ENCODE measurements at places on chromosomes 12 and 14.

DNA sequence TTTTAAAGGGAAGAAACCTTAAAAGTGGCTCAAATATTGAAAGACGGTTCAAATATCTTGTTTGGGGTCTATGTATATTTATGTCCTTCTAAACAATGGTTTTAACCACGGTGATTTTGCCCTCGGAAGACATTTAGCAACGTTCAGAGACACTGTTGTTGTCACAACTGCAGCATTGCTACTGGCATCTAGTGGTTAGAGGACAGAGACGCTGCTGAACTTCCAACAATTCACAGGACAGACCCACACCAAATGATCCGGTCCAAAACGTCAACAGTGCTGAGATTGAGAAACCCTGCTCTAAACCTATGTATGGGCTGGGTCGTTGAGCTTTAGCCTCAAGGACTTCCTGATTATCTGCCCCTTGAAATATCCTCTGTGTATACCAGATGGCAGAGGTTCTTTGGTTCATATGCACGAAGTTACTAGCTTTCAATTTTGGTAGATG, 1.7 kb downstream of the ANGEL1 start:
- DNase-seq, result peak; percentile 44

DNA sequence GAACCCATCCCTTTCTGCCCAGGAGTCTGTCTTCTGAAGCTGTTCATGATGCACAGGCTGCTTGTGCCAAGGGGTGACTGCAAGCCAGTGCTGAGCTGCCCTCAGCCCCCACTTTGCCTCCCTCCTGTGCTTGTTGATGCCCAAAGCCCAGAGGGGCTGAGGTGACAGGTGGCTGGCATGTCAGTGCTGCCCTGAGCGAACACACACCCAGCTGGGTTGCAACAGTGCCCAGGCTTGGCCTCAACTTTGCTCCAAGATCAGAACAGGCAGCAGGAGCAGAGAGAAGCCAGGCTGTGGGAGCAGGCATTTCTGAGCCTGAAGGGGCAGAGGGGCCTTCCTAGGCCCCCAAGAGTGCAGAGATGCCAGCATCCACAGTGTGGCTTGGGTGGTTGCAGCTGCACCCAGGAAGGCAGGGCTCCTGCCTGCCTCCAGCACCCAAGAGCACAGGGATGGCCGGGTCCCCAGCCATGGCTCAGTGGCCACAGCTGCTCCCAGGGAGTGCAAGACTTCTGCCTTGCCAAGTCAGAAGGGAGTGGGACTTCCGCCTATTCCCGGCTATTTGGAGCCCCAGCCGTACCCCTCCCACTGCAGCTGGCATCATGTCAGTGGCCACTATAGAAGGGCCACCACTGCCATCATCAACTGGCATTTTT, 83.1 kb downstream of the SLC16A7 start:
- no peak for DNase-seq

DNA sequence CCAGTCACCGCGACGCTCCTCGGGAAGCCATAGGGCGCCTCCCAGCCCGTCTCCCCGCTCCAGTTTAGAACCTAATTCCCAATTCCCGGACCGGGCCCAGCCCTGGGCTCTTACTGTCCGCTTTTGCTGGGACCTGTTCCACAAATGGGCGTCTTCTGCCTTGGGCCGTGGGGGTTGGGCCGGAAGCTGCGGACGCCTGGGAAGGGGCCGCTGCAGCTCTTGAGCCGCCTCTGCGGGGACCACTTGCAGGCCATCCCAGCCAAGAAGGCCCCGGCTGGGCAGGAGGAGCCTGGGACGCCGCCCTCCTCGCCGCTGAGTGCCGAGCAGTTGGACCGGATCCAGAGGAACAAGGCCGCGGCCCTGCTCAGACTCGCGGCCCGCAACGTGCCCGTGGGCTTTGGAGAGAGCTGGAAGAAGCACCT, 797 bp downstream of the UNG start:
- peak; percentile 45 for DNase-seq

DNA sequence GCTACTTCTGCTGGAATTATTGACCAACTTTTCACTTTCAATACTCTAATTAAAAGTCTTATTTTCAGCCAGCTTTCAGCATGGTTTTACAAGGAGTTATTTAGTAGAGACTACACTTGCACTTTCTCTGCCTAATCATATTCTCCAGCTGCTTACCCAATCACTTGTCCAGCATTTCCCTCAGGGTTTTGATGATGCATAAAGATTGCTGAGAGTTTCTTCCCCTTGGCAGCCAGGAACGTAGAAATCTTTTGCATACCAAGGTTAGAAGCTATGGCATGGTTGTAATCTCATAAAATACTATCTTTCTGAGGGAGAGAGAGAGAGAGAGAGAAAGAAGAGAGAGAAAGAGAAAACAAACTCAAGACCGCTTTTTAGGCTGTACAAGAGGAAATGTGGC, 10.8 kb downstream of the OR4Q3 start:
- DNase-seq, result no peak

GRCh38 chr14:77752799-77753516, 8.0 kb downstream of the SNW1 start:
- no peak for DNase-seq

GRCh38 chr14:39091716-39092115, 11.3 kb downstream of the SEC23A start:
- DNase-seq, result no peak
